HS-27A (cell line): ENCODE measurements at places on chromosomes 6 and 20.

DNA sequence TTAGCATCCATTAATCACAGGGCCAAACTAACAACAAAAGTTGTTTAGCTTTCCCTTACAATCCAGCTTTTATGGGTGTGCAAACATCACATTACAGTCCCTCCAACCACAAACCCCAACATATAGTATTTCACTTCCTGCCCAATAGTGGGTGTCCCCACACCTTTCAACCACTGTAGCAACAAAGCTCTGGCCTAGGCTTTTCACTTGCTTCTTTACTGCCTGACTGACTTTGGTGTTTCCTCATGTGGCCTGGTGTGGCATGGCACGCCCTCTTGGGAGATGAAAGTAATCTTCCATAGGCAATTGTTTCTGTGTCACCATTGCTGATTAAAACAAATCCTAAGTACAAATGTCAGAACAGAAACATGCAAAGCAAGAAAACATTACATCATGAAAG is 46.3 kb downstream of the MCM8 start:
- DNase-seq: no peak

- peak; percentile 61 for DNase-seq
Observed at GRCh38 chr6:73565767-73566485, 45.1 kb upstream of the EEF1A1 start.

DNA sequence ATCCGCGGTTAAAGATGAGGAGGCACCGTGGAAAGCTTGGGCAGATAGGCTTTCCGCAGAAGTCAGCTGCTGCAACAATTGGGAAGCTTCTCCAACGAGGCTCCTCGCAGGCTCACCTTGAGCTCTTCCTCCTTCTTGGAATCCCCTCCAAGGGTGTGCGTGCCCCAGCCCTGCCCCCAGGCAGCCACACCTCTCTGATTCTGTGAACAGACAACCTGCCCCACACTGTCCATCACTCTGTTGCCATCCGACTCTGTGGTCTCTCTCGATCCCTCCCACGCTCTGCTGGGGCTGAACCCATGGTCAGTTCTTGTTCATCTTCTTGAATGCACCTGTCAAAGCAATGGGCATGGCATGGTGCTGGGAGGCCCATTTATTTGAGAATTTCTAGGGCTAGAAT is 31.5 kb downstream of the PACSIN1 start:
- DNase-seq: no peak

DNA sequence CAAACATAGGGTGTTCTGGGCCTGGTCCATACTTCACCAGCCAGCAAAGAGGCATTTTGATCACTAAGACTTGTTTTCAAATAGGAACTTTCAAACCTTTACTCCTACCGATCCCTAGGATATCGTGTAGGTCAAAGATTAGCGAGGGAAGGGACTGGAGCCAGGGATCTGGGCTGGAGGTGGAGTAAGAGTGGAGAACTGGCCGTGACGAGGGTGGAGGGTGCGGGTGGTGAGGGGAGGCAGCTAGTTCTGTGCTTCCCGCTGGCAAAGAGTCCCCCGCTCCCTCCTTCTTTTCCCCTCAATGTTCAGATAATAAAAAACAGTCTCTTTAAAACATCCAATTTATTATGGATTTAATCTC is 189.2 kb downstream of the FOXC1 start:
- DNase-seq: no peak

GRCh38 chr6:53845280-53846195 is 50.7 kb downstream of the LRRC1 start:
- DNase-seq: no peak

DNA sequence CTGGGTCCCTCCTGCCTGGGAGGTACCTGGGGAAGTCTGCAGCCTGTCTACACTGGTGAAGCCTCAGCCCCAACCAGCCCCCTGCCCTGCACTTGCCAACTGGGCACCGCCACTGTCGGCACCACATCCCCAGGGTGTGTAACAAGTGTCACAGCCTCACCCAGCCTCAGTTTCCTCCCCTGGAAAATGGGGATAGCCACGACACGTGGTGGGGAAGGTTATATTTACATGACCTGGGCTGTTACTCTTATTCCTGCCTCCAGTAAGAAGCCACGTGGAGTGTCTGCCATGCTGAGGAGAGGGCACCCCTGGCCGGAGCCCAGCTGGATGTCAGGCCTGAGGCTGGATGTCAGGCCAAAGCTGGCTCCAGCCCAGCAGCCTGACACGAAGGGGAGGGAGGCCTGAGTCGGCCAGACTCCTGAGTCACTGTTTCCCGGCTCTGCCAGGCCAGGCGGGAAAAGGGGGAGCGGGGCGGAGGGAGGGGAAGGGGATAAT is 44.9 kb downstream of the SNAI1 start:
- peak; percentile 72 for DNase-seq

DNA sequence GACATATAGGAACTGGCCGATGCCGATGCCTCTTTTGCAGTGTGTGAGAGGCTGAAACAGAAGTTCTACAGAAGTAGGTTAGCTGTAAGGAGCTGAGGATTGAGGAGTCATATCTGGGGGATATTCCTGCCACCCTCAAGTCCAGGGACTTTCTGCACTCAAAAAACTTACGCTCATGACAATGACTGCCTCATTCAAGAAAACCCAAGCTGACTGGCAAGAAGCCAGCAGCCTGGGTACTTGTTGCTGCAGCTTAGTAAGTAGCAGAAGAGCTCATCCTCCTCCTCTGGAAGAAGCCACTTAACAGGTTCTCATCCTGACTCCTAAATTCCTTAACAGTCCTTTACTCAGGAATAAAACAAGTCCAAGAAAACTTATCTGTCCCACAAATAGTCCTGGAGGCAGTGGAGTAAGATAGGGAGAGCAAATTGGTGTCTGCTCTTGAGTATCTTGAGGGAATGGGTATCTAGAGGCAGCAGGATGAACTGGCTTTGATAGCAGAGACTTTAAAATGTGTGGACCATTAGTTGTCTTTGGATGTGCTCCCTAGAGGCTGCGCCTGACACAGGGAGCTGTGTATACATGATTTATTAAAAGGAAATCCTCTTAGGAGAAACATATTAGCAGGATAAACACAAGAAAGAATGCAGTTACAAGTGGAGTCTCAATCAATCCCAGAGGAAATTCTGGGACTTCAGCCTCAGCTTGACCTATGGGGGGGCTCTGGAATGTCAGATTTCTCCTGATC is 7.4 kb downstream of the CALHM5 start:
- no peak for DNase-seq
